ENCODE measurements at places on chromosomes 2 and 18.

GRCh38 chr2:181366675-181367175, 90.5 kb upstream of the ITGA4 start:
- peak; percentile 6 for DNase-seq

DNA sequence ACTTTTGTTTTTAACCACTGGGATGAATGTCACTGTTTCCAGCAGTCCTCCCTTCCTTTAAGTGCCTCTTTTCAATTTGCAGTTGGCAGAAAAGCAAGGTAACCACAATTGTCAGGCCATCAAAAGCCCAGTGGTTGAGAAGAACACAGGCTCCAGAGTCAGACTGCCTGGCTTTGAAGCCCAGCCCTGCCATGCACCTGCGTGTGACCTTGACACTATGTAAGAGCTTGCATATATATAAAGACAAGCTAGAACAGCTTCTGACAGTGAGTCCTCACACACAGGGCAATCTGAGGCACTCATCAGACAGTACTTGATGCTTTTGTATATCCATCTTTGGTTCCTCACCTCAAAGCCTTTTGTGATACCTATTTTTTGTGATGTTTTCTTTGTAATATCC, 11.0 kb downstream of the CCBE1 start:
- no peak for DNase-seq

- DNase-seq = no peak
Observed at GRCh38 chr2:174145827-174146226, 102.5 kb downstream of the OLA1 start.

GRCh38 chr2:63841254-63842022, at the start of gene UGP2:
TSS of gene UGP2 (plus strand) at chr2:63841896. CDS start at chr2:63842186, 290 bp downstream.
- DNase-seq = peak; percentile 63

DNA sequence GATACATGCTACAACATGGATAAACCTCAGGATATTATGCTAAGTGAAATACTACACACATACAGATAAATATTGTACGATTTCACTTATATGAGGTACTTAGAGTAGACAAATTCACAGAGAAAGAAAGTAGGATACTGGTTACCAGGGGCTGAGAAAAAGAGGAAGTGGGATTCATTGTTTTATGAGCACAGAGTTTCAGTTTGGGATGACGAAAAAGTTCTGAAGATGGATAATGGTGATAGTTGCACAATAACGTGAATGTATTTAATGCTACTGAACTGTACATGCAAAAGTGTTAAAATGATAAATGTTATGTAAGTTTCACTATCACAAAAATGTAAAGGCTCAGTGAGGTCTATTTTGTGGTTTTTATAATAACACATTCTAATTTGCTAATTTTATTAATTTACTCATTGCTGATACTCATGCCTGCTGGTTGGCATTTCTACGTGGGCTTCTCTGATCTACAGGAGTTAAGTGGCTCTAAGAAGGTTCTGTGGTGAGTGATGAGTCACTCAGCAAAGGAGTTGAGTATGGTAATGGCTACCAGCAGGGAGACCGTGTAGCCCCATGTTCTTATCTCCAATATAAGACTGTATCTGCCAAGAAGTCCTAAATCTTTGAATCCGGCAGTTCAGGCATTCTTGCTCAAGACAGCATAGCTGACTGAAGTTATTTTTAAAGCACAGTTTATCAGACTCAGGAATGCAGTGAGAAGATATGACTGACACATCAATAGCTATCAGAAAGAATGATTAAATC, 41.1 kb downstream of the UPP2 start:
- no peak for DNase-seq

GRCh38 chr2:42492691-42493467, 903 bp downstream of the KCNG3 start:
- no peak for DNase-seq

DNA sequence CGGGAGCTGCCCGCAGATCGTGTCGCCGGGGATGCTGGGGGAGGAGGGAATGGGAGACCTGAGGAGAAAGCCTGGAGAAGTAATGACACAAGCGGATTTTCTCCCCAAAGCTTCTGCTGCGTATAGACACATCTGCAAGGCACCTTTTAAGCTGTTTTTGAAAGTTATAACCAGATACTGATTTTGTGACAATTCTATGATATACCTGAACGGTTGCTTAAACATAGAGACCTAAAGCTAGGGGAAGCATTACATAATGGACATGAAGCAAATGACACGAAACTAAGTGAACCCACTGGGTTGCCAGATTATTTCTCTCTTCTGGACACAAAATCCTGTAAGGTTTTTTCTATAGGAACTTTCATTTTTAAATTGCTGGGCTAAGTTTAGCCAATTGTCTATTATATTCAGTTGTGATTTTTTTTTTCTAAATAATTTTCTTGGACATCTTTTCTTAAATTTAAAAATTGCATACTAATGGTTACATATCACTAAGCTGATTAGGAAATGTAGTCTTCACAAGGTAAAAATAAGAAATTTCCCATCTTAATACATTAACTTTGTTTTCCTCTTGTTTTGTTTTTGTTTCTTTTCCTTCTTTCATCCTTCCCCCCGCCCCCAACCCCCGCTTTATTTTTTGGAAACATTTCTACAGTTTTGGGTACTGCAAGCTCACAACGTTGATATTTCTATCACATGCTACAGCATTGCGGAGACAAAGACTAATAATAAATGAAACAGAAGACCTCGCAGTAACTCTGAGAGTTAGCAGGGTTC, 1.3 kb downstream of the OSBPL6 start:
- DNase-seq = no peak

GRCh38 chr2:85012431-85012830, 41.5 kb downstream of the KCMF1 start:
- DNase-seq = no peak

DNA sequence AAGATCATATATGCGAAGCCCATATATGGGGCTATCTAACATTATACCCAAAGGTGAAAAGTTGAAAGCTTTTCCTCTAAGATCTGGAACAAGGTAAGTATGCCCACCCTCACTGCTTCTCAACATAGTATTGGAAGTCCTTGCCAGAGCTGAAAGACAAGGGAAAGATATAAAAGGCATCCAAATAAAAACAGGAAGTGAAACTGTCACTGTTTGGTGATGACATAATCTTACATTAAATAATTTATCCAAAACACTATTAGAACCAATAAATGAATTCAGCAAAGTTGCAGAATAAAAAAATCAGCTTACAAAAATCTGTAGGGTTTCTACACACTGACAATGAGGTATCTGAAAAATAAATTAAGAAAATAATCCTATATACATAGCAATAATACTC, 205.8 kb downstream of the INSIG2 start:
- no peak for DNase-seq

DNA sequence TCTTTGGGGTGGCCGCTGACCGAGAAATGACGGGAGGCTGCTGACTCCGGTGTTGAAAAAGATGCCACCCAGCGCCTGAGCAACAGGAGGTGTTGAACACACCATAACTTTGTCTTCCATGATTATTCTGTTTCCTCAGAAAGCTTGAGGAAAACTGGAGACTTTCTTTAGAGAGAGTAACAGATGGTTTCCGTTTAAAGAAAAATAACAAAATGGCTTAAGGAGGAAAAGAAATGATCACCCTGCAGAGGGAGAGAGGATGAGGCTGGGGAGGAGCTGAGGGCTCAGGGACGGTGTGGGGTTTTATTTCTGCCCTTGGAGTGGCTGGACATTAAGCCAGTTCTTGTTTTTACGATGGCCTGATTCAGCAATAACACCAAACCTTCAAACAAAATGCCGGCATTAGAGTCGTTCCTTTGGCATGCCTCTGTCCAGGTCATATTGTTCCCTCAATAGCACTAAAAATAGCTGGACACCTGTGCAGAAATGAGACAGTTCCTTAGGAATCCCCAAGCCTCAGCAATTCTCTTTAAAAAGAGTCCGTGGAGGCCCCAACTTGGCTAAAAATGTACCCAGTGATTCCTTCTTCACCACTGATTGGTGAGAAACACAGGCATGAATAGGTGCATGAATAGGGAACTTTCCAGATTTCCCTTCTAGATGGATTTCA, 182.4 kb downstream of the ALPK2 start:
- no peak for DNase-seq

DNA sequence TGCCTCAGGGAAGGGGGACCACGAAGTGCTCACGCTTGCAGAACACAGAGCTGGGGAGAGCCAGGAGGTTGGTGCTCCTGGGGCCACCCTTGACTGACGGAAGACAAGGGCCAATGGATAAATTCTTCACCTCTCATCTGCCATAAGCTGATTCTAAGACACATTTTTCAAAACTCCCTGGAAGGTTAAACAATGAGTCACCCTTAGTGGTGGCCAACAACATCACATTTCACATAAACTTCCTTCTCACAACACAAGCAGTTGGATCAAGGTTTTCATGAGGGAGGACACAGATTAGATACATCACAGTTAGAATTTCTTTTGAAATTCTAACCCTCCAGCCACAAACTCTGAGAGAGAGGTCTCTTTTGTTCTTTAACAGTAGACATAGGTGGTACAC, 713.6 kb upstream of the POU3F3 start:
- DNase-seq = no peak

- DNase-seq = no peak
Observed at GRCh38 chr2:229815858-229816257, 101.5 kb upstream of the DNER start.

DNA sequence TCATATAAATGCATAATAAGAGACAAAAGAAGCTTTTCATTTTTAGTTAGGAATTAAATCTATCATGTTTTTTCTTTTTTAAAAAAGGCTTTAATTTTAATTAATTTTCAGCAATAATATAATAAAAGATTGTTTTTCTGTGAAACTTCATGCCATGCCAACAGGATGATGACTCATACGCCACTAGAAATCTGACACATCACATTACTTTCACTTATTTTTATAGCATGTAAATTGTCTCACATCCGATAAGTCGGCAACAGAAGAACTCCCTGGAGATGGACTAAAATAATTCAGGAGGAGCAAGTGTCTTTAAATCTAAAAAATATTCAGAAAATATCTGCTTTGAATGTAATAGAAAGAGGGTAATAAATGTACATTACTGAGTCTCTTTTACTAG, 1024.2 kb upstream of the ACVR2A start:
- no peak for DNase-seq

DNA sequence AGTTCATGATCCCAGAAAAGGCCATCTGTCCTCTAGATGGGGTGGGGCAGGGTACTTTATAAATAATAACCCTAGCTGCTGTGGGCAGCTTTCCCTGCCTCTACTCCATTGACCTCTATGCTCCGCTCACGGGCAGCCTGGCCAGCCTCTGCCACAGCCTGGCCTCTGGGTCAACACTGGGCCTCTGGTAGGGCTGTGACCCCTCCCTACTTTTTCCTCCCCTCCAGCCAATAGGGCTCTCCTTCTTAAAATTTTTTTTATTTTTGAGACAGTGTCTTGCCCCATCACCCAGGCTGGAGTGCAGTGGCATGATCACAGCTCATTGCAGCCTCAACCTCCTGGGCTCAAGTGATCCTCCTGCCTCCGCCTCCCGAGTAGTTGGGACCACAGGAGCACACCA, 4.1 kb upstream of the GAREM2 start:
- no peak for DNase-seq

GRCh38 chr2:26251893-26252292, 7.2 kb downstream of the HADHB start:
- DNase-seq = no peak

DNA sequence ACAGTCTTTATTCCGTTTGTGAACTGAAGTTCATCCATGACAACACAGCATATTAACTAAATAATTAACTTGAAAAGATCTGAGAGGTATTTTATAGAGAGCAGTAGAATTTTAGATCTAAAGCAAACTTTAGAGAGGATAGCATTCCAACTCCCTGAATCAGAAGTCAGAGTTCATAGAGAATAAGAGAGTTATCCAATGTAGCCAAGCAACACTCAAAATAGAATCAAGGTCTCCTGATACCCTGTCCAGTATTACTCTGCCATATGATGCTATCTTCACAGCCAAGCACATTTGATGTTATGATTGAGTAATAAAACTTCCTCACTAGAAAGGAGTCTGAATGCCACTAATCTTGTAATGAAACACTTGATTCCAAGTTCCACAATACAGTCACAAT, 55.5 kb downstream of the RIT2 start:
- DNase-seq = no peak

- no peak for DNase-seq
Observed at GRCh38 chr18:10923551-10924070, 225.8 kb downstream of the PIEZO2 start.

- no peak for DNase-seq
Observed at GRCh38 chr2:67225287-67225973, 171.7 kb upstream of the ETAA1 start.

DNA sequence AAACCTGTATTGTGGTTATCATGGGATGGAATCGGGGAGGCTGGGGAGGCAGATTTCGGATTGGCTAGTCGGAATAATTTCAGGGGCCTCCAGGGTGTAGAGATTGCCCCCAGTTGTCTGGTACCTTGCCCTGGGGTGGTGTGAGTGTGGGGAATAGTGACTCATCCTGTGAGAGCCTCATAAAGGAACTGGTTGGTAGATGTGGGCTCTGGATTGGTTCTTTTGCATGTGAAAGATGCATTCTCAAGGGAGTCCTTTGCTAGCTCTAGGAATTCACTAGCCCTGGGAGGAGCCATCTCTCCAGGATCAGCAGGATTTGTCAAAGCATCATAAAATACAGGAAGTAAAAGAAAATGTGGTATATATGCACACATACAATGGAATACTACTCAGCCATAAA, 331.6 kb downstream of the SETBP1 start:
- DNase-seq = no peak

GRCh38 chr2:199201539-199201938, 256.2 kb downstream of the SATB2 start:
- DNase-seq = no peak

DNA sequence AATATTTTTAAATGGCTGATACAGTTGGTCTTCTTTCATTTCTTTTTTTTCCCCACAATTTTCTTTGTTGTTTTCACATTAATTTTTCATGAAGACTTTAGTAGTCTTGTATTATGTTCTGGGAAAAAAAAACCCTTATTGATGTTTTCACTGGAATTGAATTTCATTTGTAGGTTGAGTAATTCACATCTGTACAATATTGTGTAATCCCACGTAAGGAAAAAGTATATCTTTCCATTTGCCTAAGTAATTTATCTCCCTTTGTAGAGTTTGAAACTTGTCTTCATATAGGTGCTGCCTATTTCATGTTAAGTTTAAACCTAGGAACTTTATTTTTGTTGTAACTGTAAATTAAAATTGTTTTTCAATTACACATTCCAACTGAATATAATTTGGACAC, 2.0 kb downstream of the DNAJC27 start:
- no peak for DNase-seq

DNA sequence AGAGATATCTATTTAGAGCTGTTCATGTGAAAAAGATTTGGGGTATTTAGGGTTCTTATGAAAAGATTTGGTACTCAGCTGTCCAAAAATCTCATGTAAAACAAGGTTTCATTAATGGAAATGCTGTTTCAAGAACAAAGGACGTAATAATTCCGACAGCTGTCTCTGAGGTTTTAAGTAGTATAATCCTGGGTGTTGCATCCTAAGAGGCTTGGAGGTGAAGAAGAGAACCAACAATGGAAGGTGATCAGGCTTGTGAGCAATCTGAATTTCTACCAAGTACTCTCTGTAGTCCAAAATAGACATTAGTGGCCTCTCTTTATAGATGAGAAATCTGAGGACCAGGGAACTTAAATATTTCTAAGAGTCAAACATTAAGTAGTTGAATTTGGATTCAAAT, 205.1 kb downstream of the BABAM2 start:
- no peak for DNase-seq

- DNase-seq = no peak
Observed at GRCh38 chr18:58217052-58217451, 173.0 kb downstream of the NEDD4L start.

- no peak for DNase-seq
Observed at GRCh38 chr2:37820471-37820986, 104.6 kb upstream of the RMDN2 start.

GRCh38 chr2:54757500-54757899, 34.0 kb downstream of the EML6 start:
- no peak for DNase-seq
